ENCODE measurements at places on chromosomes 16 and 17.

GRCh38 chr16:31273676-31274075 lies 13.9 kb downstream of the ITGAM start:
- DNase-seq, result no peak

DNA sequence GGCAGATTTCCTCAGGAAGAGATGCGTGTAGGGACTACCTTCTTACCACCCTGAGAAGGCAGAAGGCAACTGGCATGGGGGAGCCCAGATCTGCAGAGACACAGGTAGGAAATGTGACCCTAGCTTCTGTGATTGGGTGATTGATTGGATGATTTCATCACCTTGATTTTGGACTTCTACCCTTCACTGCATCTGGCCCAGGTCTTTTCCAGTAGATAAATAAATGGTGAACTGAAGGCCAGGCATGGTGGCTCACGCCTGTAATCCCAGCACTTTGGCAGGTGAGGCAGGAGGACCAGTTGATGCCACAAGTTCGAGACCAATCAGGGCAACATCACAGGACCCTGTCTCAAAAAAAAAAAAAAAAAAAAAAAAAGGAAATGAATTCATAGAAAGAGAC lies 14.7 kb upstream of the SMURF2 start:
- no peak for DNase-seq

DNA sequence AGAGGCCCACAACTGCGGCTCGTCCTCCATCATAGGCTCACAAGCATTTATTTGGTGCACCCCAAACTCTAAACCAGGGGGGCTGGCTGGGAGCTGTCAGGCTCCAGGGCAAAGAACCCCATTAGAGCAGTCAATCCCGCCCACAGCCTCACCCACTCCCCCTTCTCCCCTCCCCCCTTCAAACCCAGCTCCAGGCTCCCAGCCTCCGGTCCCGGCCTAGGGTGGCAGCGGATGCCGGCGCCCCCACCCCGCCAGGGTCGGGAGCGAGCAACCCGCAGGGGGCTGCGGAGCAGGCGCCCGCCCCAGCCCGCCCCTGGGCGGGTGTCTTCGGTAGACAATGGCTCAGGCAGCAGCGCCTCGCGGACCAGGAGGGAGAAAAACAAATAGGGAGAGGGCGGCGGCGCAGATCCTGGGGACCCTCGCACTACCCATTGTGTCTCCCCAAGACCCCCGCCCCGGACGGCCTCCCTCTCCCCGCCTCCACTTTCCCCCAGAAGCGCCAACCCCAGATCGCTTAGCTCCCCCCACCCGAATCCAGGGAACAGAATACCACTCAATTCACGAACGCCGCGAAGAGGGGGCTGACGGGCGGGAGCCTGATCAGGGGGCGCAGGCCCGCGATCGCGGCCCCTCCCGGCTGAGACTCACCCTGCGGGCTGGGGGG lies 572 bp downstream of the FAM171A2 start:
- DNase-seq, result no peak

- DNase-seq, result no peak
Measured at GRCh38 chr16:8892101-8892575, 10.0 kb downstream of the LITAFD start.

- DNase-seq, result peak; percentile 41
Measured at GRCh38 chr17:66353937-66354401, 51.6 kb downstream of the PRKCA start.

DNA sequence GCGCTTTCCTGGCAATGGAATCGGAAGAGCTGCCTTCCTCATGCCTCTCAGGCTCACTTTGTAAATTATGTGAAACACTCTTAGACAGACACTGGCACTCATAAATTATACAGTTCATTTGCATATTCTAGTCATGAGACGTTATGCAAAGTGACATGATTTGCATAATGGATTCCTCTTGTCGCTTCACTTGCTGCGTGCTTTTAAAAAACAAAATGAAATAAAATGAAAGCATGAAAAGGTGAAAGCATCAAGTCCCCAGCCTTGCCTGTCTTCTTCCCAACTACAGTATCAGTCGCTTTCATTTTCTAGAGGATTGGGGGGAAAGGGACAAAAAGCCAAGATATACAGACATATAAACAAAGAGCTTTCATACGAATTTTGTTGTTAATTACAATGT lies 252.8 kb upstream of the PMFBP1 start:
- no peak for DNase-seq

DNA sequence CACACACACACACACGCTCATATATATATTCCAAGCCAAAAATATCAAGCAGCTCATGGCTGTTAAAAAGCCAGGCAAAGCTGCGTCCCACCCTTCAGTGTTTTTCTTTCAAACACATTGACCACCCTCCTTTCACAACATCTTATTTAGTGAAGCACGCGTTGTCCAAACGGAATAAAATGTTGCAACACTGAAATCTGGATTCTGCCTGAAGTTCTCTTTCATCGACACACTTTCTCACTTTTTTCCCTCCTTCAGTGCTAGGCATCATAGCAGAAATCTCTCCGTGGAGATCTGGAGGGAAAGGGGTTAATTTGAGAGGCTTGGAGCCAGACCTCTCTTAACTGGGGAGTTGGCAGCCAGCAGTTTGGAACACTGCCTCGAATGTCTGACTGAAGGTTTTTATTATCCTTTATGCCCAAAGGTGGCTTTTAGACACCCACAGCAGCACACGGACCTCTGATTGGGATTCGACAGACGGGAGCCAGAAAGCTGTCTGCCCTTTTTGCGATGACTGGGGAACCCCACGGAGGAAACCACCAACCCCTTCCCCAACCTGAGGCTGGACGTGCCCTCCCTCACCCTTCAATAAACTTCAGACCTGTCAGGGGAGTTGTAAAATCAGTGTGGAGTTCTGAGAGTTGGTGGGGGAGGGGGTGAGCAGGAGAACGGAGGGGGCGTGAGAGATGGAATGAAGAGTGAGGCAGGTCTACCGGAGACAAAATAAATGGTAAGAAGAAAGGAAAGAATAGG lies 833.6 kb upstream of the SOX9 start:
- no peak for DNase-seq

DNA sequence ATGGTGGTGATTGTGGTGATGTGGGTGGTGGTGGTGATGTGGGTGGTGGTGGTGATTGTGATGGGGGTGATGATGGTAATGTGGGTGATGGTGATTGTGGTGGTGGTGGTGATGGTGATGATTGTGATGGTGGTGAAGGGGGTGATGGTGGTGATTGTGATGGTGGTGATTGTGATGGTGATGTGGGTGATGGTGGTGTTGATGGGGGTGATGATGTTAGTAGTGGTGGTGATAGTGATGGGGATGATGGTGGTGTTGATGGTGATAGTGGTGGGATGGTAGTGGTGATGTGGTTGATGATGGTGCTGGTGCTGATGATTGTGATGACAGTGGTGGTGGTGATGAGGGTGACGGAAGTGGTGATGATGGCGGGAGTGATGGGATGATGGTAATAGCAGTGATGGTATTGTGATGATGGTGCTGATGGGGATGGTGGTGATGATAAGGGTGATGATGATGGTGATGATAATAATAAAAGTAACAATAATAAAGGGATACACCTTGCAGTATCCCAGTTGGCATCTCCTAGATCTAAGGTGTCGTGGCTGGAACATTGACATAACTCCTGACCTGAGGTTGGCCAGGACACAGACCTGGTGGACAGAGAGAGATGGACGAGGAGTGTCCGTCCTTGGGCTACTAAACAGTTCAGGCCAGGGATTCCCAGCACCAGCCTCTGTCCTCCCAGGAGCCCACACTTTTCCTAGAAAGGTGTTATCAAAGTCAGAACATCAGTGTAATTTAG lies 344.5 kb downstream of the SEC14L1 start:
- DNase-seq, result no peak

- no peak for DNase-seq
Measured at GRCh38 chr17:66273586-66273848, 28.9 kb upstream of the PRKCA start.

DNA sequence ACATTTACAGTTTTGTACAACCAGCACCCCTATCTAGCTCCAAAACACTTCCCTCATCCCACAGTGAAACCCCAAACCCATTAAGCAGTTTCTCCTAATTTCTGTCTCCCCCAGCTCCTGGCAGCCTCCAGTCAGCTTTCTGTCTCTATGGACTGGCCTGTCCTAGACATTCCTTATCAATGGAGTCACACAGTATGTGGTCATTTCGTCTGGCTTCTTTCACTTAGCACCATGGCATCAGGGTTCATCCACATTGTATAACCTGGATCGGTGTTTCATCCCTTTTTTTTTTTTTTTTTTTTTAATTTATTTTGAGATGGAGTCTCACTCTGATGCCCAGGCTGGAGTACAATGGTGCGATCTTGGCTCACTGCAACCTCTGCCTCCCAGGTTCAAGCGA lies 68.5 kb downstream of the ZDHHC7 start:
- DNase-seq, result no peak

GRCh38 chr17:63956296-63956920 lies 16.3 kb downstream of the SCN4A start:
- no peak for DNase-seq

DNA sequence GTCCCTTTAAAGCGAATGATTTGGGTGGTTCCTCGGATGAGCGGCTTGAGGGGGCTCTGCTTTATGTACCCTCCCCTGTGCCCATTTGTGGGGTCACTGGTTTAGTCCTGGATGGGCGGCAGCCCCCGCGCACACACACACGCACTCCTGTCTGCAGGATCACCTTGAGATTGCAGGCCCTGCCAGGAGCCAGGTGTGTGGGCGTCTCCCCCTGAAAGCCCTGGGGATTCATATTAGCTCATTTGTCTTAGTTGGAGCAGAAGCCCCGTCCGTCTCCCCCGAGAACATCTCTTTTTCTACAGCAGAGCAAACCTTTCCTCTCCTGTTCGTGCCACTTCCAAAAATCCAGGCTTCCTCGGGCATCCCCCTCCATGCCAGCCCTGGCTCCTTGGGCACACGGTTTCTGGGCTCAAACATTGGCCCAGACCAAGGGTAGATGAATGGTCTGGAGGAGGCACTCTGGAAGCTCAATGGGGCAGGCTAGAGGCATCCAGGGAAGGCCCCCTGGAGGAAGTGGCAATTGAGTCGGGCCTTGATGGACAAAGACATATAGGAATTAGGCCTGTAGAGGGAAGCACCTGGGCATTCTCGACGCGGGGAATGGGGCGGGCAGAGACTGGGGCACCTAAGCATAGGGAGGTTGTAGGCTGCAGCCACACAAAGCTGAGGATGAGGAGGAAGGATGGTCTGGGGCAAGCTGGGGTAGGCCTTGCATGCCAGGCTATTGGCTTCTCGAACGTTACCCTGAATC lies 218.5 kb upstream of the GSE1 start:
- DNase-seq, result no peak

DNA sequence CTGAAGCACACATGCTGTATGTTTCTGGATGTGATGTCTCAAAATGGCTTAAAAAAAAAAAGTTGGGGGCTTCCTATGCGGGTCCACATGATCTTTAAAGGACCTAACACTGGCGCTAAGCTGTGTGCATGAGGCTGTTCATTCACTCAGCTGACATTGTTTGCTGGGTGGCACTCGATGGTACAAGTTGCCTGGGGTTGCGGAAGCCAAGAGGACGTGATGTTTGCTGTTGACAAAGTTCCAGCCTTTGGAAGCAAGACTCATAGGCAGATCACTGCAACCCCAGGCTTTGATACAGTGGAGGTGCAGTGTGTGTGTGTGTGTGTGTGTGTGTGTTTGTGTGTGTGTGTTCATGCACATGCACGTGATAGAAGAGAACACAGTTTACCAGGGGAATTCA lies 29.5 kb upstream of the DNAI2 start:
- DNase-seq, result no peak

DNA sequence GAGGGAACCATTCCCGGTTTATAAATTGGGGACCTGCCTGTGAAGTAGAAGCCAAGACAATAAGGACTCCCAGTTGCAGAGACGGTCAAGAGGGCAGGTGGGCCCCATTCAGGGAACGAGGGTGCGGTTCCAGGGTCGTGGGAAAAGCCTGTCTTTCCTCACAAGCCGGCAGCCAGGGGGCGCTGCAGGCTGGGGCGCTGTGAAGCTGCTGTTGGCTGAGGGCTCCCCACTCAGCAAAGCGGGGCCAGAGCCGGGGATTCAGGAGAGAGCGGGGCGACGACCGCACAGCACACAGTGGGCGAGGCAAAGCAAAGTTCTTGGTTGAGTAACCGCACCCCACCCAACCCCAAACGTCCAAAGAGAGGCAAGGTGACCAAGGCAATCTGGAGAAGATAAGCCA lies 24.9 kb downstream of the CDRT15 start:
- DNase-seq, result peak; percentile 26

DNA sequence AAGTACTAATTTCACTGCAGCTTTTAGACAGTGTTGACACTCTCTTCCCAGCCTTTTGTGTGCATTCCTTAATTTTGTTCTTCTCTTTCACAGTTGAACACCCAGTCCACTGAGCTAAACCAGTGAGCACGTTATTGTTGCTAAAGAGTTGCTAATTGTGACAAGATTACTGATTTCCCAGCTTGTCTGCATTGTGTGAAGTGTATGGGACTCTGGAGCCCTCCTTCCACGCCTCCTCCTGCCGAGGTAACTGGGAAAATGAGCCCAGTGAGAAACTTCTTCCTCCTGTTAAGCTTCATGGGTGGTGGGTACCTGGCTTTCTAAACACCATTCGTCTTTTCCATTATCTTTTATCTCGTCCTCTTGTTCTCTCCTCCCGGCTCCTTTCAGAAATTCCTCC lies 29.8 kb upstream of the DNAH17 start:
- DNase-seq, result no peak

- DNase-seq, result no peak
Measured at GRCh38 chr17:66300956-66301355, 1.5 kb upstream of the PRKCA start.

DNA sequence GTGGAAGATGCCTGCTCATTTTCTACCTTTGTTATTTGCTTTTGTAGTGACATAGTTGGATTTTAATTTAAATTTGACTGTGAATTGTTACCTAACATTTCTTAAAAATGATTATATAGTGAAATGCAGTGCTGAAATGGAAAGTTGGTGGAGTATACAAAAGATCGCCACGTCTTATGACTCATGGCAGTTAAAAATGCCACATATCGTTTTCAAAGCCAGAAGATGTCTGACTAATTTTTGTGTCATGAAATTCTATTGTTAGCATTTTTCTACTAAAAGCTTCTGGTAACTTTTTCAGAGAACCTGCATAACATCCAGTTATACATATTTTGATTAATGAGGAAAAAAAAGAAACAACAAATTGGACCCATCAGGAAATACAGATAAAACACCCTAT lies 20.6 kb downstream of the MAP2K4 start:
- peak; percentile 68 for DNase-seq

DNA sequence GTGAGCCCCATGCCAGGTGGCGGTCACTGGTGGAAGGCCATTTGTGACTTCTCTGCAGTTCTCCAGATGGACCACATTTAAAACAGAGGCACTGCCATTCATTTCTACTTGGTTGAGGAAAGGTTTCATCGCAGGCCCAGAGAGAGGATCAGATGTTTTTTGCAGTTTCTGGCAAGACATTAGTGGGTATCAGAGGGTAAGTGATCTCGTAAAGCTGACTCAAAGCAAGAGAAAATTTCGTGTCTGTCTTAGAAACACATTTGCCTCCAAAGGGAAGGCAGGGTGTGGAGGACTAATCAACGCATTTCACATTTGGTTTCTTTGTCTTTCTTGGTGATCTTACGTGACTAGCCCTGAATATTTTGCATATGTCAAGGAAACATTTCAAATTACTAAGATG lies 81.8 kb downstream of the PRKCB start:
- no peak for DNase-seq

- no peak for DNase-seq
Measured at GRCh38 chr16:55248058-55248457, 75.9 kb upstream of the IRX6 start.
